CD4-positive, alpha-beta T cell treated with Interleukin-12 subunit alpha and Interleukin-12 subunit beta, for 1 hour (primary cell): ENCODE measurements at places on chromosomes 3 and 15.

DNA sequence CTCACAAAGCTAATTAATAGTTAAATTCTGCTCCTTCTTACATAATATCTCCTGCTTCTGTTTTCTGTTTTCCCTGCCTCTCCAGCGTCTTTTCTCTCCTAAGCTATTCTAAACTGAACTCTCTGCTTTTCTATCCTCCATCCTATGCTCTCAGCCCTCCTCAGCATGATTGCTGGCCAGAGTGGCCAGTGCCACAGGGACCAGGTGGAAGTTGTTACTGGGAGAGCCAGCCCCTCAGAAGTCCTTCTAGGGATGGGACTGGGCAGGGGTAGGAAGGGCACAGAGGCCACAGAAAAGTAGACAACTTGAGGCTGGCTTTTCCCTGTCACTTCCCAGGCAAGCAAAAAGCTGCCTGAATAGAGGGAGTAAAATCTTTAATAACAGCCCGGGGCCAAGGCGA lies 76.8 kb downstream of the LARS2 start:
- DNase-seq, result no peak

DNA sequence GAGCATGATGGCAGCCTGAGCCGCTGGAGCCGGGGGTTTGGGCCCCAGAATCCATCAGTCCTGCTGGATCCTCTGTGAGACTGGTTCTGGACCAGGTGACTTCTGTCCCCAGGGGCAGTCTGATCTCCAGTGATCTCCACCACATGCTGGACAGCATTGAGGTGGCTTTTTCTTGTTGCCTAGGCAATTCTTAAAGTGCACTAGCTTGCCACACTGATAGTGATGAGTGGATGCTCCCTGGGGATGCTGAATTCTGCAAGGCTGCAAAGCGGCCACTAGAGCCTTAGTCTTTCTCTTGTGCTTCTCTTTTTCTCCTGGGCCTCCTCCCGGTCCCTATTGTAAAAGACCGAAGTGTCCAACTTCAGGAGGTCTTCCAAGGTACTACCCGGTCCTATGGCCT lies 70.4 kb upstream of the ATP11B start:
- no peak for DNase-seq

GRCh38 chr15:34188711-34189110 lies 21.2 kb downstream of the KATNBL1 start:
- DNase-seq, result no peak

DNA sequence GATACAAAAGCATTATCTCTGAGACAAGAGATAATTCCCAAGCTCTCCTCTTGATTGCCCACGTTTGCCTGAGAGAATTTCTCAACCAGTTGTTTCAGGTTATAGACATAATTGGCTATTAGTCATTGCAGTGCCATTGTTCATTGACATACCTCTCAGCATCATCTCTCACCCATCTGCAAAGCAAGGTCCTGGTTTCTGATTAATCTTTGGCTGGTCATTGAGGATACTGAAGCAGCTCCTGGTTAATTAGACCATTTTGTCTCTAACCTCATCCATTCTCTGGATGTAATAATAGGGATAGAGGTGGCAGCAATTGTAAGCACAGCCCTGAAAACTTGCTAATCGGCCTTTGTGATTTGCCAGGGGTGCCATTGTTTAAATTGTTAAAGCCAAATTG lies 104.2 kb downstream of the CNTN6 start:
- DNase-seq, result no peak
